ENCODE measurements at places on chromosomes 6 and 20.

- DNase-seq: no peak
These were observed 19.5 kb downstream of the SYTL3 start for GRCh38 chr6:158669145-158670035.

DNA sequence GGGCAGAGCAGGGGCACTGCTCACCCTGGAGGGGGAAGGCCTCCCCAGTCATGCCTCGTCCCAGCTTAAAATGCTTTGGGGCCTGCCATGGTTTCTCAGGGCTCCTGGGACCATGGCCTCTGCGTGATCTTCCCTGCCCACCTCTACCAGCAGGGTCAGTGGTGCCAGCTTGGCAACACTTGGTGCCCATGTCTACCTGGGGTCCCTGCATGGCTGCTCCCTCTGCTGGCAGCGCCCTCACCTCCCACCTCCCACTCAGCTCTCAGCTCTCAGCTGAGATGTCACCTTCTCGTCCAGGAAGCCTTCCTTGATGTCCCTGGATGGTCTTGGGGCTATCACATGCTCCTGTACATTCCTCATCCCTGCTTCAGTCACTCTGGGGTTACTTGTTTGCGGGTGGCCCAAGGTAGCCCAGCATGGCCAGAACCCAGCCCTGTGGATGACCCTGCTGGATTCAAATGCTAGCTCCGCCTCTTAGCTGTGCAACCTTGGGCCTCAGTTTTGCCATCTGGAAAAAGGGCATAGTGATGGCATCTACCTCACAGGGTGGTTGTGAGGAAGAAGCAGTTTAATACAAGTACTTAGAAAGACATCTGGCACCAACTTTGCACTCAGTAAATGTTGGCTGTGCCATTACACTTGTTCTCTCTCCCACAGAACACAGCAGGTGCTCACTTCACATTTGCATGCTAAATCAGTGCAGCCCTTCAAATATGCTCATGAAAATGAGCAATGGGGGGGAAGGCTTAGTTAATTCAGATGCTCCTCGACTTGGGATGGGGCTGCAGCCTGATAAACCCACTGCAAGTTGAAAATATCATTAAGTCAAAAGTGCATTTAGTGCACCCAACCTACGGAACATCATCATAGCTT is 53.5 kb upstream of the PTPN1 start:
- DNase-seq: no peak

GRCh38 chr6:122388945-122389344 is 10.5 kb upstream of the HSF2 start:
- no peak for DNase-seq

- DNase-seq: no peak
These were observed 72.0 kb upstream of the INSM1 start for GRCh38 chr20:20295621-20296498.

- DNase-seq: no peak
These were observed 238.7 kb upstream of the SOX4 start for GRCh38 chr6:21354805-21355238.

- no peak for DNase-seq
These were observed 144.7 kb downstream of the QRSL1 start for GRCh38 chr6:106773996-106774629.

- DNase-seq: no peak
These were observed 63.7 kb downstream of the EFCAB8 start for GRCh38 chr20:32922466-32922865.

DNA sequence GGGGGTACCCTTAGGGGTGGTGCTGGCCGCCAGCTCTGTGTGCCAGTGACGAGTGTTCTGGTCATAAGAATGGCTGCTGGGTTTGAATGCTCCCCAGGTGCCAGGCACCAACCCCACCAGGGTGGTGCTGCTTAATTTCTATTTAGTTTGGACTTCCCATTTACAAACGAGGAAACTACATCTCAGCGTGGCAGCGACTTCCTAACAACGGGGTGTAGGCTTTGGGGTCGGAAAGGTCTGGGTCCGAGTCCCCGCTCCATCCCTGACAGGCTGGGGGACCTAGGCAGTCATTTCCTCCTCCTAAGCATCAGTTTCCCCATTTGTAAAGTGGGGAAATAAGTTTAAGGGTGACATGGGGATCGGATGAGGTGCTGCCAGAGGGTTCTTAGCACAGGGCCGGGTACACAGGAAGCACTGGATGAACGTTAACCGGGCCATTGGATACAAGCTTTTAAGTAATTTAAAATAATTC is 30.3 kb downstream of the CEBPB start:
- DNase-seq: no peak

DNA sequence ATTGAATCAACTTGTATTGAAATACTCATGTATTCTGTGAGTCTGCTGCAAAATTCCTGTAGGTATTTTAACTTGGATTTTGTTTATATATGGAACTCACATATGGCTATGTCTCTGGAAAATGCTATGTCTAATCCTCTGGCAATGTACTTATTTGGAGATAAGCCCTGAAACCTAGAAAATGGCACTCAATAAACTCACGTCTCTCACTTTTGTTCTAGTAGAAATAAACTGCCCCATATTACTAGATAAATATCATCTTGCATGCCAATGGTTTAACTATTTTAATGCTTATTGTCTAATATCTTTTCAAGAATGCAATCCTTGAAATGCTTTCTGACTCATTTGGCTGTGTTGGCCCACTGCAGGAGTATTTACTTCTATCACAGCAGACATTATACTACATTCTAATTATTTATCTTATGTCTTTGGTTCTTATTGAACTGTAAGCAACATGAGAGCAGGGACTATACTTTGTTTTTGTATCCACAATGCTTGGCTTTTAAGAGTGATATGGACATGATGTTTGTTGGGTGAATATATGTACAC is 292.2 kb upstream of the RSPO3 start:
- DNase-seq: no peak

GRCh38 chr6:12750416-12750815 is 33.8 kb downstream of the PHACTR1 start:
- no peak for DNase-seq

DNA sequence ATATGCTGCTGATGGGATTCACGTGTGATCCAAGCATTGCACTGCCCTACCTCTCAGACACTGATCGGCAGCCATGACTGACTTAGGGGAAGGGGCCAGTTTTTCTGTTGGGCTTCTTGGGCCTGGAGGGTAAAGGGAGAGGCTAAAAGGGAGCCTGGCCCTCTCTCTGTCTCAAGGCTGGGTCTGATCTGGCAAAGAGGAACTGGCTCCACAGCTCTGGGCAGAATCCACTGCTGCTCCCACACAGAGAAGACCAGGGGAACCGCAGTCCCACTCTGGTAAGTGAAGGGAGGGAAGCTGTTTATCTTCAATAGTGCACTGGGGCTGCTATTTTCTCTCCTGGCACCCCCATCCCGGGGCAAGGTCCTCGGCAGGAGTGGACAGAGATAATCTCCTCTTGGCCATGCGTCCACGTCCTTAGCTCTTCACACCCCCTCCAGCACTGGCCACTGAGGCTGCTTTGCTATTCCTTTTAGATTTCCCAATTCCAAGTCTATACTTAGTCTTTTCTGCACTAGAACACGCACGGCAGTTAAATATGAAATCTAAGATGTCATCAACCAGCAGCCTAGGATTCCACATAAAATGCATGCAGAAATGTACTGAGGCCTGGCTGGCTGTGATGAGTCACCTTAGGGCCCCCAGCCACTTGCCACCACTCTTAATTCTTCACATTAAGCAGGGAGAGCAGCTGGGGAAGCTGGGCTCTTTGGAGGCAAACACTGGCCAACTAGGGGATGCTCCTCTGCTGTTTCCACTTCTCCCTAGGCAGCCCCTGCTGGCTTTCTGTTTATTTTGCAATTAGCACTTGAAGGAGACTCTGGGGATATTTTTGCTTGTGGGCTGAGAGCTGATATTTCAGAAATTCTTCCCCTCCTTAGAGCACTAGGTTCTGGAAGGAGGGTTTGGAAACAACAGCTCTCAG is 87.8 kb upstream of the ARMC2 start:
- no peak for DNase-seq

DNA sequence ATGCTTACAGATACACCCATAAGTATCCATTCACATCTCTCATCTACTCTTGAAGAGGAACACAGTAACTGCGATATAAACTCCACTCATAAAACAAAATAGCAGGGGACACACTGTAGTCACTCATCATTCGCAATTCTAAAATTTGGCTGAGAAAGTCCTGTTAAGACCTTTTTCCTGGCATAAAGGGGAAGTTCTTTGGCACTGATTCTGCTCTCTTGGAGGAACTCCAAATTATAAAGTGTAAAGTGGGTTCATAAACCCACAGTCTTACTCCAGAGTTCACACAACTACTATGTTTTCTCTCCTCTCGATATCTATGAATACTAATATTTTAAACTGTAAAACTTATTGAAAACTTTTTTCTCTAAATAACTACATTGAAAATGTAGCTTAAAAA is 80.6 kb downstream of the ADGB start:
- DNase-seq: no peak

GRCh38 chr20:50339466-50339901 is 148.9 kb downstream of the CEBPB start:
- no peak for DNase-seq

GRCh38 chr6:110067837-110068591 is 89.9 kb downstream of the GPR6 start:
- no peak for DNase-seq

DNA sequence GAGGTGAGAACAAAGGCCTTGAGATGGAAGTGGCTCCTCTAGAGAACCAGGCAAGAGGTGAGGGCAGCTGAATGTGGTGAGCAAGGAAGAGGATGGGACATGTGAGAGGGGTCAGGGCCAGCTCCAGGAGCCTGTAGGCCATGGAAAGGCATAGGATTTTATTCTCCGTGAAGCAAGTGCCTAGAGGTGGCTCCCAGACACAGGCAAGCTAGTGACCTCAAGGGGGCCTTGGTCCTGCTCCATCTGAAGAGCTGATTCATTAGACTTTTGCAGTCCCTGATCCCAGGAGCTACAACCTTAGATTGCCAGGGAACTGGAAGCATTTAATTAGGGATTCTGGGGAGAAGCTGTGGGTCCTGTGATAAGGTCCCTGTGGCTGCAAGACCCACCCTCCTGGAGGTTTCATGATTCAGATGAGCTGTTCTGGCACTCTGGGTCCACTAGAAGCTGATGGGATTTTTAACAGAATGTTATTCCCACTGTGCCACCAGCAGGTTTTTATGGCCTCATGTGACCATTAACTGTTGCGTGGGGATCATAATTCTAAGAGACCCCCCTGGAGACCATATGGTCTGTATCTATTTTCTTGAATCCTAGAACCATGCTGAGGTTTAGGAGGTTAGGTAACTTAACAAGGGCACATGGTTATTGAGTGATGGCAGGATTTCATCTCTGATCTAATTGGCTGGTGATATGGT is 90.5 kb downstream of the ELOVL5 start:
- DNase-seq: no peak

DNA sequence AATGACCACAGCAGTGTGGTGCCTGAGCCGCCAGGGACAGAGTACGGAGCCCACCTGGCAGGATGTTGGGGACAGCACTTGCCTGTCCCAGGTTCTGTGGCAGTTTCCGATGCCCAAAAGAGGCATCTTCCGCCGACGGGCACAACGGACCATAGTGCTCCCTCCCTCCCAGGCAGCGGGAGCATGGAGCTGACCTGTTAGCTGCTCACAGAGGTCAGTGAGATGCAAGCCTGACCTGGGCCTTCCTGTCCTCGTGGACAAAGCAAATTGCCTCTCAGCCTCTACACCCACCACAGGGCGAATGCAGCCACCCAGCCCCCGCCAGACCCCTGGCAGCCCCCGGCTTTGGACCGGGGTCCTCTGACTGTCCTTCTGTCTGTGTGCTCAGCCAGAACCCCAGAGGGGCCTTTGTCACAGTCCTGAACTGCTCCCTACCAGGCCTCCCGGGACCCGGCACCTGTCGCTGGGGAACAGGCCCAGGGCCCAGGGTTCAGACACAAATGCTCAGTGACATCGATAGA is 16.2 kb upstream of the FRMD1 start:
- no peak for DNase-seq

GRCh38 chr20:37989601-37990295 is 43.5 kb downstream of the TTI1 start:
- no peak for DNase-seq

DNA sequence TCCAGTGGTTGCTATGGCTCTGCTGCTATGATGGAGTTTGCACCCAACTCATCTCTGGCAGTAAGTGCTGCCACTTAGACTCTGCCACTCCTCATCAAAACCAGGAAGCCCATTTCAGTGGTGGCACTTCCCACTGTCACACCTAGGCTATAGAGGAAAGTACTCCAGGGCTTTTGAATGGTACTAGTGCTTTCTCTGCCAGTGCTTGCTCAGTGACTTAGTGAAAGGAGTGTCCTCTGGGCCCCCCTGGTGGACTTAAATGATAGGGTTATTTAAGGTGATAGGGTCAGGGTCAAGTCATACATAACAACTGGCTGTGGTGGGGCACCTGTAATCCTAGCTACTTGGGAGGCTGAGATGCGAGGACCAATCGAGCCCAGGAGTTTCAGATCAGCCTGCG is 22.8 kb downstream of the FITM2 start:
- no peak for DNase-seq

DNA sequence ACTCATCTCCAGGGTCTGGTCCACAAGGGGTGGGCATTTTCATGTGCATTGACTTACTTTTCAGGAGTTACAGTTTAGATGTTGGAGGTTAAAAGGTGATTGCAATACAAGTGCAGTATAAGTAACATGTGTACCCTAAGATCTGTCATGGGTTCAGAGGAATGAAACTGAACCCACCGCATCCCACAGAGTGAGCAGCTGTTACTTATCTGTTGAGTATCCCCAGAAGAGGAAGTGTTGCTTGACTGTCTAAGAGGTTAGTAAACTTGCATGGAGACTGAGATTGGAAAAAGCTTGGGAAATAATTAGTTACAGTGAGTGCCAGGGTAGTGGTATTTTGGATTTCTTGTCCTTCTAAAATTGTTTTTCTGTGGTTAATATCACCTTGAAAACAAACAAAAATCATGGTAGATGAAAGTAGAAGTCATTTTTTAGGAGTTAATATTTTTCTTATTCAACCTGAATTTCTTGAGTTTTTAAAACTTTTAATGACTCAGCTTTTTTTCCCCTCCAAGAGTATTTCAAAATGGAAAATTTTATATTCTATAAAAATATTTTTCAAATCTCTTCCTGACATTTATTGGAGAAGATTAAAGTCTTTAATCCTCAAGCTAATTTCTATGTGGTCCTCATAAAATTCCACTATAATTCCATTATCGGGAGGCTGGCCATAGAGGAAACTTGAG is 306.1 kb downstream of the ZNF217 start:
- no peak for DNase-seq

DNA sequence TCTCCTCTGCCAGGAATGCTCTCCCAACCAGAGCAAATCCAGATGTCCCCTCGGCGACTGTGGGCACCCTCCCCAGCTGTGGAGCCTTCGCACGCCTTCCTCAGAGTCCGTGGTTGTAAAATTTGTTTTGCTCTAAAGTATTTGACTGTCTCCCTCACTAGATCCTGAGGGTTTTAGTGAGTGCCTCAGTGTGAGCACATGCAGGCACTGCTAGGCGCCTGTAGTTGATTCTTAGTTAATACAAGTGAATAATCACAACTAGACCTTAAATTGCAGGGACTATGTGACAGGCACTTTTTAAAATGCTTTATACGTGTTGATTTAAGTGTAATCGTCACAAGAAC is 680 bp upstream of the MTCH1 start:
- no peak for DNase-seq

GRCh38 chr6:109999740-110000139 is 21.6 kb downstream of the GPR6 start:
- no peak for DNase-seq
